ENCODE measurements at places on chromosomes 1 and 21.

DNA sequence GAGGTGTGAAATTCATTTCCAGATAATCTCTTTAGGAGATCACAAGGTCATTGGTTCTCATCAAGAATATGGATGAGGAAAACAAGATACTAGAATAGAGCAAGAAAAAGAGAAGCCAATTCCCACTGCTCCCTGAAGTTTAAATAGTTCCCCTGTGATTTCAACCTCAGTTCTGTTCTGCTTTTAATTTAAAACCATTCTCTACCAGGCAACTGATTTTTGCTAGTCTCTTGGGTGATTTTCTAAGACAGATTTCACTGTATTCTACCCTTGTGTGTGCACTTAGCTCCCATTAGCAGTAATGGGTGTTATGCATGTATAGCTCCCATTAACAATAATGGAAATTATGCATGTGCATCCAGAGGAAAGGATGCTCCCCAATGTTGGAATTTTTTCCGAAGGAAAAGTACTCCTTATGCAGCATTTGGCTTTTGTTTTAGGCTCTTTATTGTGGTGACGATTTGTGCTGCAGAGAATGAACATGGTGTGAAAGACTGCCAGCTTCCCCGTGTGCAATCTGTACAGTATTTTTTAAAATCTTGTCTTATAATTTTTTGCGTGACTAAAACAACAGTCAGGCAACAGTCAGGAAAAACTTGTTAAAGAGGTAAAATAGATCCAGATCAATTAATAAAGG, 144.0 kb upstream of the ZRANB2 start:
- no peak for DNase-seq

- DNase-seq: no peak
Measured at GRCh38 chr1:233584931-233585330, 29.0 kb upstream of the KCNK1 start.

GRCh38 chr1:50955116-50955515, 5.0 kb downstream of the FAF1 start:
- no peak for DNase-seq

- no peak for DNase-seq
Measured at GRCh38 chr21:39531064-39531463, 79.3 kb downstream of the SH3BGR start.

GRCh38 chr1:228463559-228464455, 23.4 kb upstream of the RNF187 start:
- no peak for DNase-seq

DNA sequence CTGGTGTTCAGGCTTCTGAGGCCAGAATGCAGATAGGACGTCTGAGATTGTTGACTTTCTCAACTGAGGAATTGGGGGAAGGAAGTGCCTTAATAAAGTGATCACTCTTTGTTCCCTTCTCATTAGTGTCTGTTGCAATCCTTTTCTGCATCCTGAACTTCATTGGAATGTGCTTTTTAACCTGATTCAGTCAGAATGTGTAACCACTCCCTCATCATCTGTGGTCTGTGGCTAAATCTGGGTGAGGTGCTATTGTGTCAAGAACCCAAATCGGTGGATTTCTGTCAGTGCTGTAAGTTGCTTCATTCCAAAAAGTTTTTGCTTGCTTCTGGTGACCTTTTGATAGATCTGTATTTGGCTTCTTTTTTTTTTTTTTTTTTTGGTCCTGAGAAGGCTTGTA, 38.2 kb downstream of the ARID1A start:
- no peak for DNase-seq

- DNase-seq: no peak
Measured at GRCh38 chr1:185825556-185825955, 91.4 kb downstream of the HMCN1 start.

DNA sequence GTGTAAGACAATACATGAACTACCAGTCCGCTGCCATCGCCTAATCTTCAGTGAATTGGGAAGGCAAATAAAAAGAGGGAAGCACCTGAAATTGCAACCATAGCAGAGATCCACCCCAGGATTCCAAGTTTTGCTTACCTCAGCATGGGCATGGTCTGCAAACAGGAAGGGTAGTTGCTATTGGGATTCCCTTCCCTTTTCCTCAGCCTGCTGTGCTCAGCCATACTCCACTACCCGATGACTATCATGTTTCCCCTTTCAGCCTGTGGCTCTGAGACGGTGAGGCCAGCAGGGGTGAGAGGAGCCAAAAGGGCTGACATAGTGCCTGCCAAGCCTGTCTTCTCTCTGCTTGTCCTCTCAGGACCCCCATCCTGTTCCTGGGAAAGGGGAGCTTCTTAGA, 64.2 kb downstream of the GPR137B start:
- no peak for DNase-seq

DNA sequence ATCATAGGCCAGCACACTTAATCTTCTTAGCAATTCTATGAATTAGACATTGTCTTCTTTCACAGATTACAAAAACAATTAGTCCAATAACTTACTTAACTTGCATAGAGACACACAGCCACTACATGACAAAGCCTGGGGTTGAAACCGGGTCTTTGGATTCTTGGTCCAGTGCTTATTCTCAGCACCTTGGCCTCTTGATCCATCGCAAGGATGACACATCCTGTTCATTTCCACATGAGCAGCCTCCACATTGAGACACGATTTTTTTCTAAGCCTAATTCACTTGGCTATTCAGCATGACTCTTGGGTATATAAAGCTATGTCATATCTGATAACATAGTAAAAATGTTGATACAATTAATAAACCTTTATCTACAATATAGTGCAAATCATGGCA, 221.0 kb upstream of the FOXD3 start:
- no peak for DNase-seq

DNA sequence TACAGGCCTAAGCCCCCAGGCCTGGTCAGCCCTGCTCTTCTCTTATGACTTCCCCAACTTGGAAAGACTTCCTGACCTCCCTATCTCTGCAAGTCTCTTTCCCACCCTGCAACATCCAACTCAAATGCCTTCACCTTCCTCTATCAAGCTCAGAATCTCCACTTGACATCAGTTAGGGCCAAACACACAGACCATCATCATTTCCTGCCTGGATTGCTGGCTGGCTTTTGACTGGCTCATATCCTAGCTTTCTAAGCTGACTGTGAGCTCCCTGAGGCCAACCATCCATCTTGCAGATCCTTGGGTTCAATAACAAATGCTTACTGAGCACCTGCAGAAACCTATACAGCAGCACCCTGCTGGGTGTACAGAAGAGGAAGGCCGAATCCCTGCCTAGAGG, 137.3 kb upstream of the EDN2 start:
- no peak for DNase-seq

DNA sequence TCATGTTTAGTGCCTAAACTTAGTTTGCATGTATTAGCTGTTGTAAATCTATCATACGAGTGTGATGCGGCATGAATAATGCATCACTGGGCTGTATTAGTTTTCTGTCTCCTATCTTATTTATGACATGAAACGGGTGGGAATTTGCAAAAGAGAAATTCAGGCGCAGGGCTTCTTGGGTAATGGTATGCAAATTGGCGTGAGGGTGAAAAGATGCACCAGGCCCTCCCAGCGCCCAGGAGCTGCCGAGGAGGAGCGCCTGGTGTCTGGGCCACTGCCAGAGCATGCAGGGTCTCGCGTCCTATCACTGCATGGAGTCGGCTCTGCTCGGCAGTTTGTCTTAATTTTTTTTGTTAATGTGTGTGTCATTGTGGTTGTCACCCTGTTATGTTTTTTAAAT, 82.9 kb upstream of the ACTL8 start:
- no peak for DNase-seq

DNA sequence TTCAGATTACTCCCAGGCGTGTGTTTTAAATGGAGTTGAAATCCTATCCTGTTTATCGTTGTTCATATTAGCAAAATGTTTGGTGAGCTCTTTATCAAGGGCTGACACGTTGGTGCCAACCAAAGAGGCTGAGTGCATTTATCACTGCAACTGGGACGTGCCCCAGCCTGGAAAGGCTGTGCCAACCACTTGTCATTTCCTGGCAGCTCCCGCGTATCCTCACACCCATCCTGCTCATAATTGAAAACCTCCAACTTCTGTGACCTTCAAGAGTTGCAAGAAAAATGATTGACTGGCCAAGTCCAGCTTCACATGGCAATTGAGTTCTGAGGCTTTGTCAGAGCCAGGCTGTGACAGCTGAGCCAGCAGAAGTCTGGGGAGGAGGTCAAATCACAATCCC, 43.7 kb upstream of the KCNA3 start:
- DNase-seq: no peak

- no peak for DNase-seq
Measured at GRCh38 chr1:24277420-24278169, 41.6 kb upstream of the GRHL3 start.

GRCh38 chr1:64701071-64701470, 43.8 kb upstream of the RAVER2 start:
- no peak for DNase-seq

- DNase-seq: no peak
Measured at GRCh38 chr1:228219245-228219961, 11.6 kb downstream of the OBSCN start.

- DNase-seq: no peak
Measured at GRCh38 chr1:240092301-240093119, 827 bp downstream of the FMN2 start.

- DNase-seq: no peak
Measured at GRCh38 chr1:208511242-208511860, 267.2 kb upstream of the PLXNA2 start.

DNA sequence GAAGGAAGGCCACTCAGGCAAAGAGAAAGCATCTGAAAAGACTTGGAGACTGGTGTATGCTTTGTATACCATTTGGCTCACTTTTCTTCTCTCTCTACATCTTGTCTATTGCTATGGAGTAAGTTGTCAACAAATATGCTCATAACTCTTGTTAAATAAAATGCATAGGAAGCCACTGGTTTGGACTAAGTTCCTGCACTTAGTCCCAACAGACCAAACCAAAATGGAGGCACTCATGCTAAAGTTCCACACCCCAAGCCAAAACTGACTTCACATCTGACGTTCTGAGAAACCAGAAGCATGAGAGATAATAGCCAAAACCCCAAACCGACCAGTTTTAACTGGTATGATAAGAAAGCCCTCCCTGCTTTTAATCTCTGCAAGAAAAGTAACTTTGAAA, 135.3 kb upstream of the LYPLAL1 start:
- no peak for DNase-seq

DNA sequence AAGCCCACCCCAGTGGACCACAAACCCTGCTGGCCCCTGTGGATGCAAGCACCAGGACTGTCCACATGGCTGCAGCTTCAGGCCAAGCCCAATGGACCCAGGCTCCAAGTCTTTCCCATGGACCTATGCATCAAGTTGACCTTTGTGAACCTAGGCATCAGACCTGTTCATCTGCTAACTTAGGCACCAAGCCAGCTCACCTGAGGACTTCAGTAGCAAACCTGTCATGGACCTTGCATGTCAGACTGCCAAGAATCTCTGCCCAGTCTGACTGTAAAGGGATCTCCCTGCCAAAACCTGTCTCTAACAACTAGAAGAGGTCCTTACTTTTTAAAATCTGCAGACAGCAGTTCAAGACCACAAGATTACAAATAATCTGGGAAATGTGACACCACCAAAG, 37.8 kb downstream of the FMO3 start:
- no peak for DNase-seq

GRCh38 chr1:27444632-27445031, 45.3 kb downstream of the WASF2 start:
- no peak for DNase-seq

DNA sequence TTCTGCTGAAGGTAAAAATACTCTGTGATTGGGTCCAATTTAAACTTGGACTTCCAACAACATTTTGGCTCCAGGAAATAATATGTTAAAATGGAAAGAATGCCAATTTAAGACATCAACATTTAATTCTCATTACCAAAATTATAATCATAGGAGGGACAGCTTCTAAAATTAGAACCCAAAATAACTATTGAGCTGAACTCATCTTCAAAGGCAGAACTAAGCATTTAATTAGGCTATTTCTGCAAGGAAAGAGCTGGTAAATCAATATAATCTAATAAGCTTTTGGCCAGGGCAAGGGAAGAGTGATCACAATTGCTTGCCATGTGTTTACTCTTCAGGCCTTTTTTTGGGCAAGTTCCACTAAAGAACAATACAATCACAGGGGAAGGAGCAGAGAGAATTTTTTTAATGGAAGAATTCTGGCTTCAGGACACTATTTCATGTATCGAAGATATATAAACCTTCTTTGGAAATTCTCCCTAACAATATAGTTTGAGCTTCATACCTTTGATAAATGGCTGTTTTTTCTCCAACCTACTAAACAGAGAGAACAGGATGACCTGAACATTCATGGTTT, 133.1 kb upstream of the PTBP2 start:
- no peak for DNase-seq

Data from activated T-helper 1 cell treated with anti-CD3 and anti-CD28 coated beads, Interleukin-2, amount 50 U/mL, for 16 hours (primary cell).